ENCODE measurements at places on chromosomes 16 and 17.

DNA sequence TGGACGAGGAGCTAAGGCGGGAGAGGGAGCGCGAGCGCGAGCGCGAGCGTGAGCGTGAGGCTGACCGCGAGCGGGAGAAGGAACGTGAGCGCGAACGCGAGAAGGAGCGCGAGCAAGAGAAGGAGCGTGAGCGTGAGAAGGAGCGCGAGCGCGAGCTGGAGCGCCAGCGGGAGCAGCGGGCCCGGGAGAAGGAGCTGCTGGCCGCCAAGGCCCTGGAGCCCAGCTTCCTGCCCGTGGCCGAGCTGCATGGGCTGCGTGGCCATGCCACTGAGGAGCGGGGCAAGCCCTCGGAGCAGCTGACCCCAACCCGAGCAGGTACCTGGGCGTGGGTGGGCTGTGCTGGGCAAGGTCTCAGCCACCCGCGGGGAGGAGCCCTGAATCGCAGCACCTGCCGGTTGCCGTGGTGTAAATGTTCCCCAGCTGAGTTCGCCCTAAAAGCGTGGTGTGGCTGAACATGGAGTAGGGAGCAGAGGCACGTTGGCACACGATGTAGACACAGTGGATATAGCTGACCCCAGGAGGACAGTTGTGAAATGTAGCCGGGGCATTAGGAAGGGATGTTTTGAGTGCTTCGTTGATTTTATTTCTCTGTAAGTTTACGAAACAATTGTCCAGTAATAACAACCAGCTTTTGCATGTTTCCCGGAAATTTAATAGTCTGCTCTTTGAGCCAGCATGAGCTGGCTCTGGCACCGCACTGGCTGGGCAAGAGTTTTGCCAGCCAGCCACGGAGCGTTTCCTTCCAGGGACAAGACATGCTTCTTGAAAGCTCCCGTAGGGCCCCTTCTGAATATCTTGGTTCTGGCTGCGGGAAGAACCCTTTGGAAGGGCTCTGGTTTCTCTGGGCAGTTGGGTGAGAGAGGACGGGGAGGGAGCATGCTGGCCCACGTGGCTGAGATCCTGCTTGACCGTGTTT lies 32.1 kb downstream of the GINS2 start:
- DNase-seq = no peak

DNA sequence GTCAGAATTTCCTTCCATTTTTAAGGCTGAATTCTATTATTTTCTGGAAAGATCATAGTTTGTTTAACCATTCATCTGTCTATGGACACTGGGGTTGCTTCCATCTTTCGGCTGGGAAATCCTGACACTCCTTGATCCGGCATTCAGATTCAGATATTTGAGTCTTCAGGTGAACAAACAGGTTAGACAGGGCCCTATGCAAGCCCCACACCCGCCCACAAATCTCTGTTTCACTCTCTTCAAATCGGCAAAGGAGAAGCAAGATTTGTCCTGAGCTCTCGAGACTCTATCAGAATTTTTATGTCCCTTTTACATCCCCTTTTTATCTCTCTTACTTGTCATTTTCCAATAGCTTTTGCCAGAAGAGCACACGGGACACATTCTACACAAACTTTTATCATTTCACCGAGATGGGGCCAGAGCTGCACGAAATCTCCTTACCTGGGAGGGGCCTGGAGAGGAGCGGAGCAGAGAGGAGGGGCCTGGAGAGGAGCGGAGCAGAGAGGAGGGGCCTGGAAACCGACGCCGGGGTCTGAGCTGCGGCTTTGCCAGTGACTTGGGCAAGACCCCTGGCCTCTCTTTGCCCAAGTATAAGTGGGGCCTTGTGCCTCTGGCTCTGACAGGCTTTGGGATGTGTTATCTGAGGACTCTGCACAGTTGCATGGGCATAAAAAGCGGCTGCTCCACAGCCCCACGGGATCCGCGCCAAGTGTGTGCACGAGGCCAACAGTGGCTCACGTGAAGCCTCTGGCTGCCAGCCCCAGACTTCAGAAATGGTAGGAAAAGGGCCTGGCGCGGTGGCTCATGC lies 54.3 kb upstream of the RBFOX3 start:
- DNase-seq = peak; percentile 16

- no peak for DNase-seq
These were observed 308.4 kb downstream of the ABCC12 start for GRCh38 chr16:47847220-47847970.

GRCh38 chr17:19410875-19411620 lies at the start of gene RNF112:
TSS of gene RNF112 (plus strand) at chr17:19411232. CDS start at chr17:19411409, 177 bp downstream.
- no peak for DNase-seq

GRCh38 chr16:30557707-30557956 lies 542 bp downstream of the ZNF764 start:
- DNase-seq = no peak

- DNase-seq = no peak
These were observed 965.9 kb upstream of the EEF2KMT start for GRCh38 chr16:6063526-6063925.

GRCh38 chr17:41664587-41665565 lies 23.8 kb upstream of the EIF1 start:
- DNase-seq = no peak

DNA sequence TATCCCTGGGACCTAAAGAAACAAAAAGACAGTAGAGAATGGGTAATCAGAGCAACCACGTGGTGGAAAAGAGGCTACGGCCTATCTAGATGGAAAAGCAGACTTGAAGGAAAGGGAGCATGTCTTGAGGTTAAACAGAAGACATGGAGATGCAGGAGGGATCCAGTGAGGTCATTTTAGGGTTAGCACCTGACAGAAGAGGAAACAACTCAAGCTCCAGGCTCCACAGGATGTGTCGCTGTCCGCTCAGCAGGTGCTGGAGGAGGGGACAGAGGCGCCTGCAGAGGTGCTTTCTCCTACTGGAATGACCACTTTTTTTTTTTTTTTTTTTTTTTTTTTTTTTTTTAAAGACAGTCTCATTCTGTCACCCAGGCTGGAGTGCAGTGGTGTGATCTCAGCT lies 47.5 kb upstream of the CLEC3A start:
- DNase-seq = no peak

DNA sequence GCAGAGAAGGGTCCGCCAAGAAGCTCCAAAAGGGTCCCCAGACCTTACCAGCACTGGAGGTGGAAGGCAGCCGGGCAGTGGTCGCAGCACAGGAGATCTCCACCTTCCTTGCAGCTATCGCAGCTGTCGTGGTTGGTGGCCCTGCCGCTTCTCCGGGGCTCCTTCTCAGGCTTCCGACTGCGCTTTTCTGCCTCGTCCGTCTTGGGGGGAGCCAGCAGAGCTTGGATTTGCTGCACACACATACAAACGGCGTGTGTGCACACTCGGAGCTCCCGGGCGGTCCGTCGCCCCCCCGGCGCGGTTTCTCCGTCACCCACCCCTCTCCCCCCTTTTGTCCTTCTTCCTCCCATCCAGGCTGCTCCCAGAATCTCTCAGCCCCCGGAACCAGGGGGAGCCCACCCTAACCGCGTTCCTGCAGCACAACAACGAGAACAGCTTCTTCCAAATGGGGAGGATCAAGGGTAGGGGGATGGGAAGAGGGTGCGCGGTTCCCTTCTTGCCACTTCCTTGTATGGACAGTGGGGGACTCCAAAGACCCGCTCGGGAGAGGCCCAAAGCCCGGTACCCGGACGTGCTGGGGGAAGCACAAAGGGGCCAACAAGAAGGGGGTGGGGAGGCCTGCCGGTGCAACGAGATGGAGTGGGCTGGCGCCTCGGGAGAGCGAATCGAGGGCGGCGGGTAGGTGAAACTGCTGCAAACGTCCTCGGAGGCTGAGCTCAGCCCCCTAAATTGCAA lies 1.1 kb downstream of the PHF12 start:
- DNase-seq = peak; percentile 76

DNA sequence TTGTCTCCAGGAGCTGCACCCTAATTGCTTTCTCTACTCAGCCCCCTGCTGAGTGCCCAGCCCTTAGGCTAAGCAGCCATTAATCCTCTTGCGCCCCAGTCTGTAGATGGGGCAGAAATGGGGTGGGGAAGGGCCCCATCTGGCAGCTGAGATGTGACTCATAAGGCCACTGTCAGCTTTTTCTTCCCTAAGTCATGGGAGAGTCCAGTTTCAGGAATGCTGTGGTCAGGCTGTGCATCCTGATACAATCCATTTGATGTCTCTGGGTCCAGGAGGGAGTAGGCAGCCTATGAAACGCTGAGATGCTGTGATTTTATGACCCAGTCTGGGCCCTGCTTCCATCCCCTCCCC lies 12.3 kb downstream of the PLXDC1 start:
- DNase-seq = no peak

DNA sequence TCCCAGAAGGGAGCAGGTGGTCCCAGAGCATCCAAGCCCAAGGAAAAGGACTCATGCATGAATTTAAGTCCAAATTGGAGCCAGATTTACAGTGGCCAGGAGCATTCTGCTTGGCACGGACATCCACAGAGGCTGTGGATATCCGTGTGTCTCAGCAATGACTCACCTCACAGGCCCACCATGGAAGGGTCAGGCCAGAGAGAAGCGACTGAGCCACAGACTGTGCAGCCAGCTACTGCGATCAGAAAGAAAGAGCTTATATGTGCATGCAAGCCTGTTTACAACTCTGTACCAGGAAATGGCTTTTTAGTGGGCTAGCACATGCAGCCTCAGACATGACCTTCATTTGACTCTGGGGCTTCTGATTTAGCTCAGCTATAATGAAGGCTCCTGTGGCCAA lies 231.0 kb downstream of the C16orf95 start:
- no peak for DNase-seq

GRCh38 chr17:42779304-42779935 lies 990 bp upstream of the WNK4 start:
- DNase-seq = no peak

DNA sequence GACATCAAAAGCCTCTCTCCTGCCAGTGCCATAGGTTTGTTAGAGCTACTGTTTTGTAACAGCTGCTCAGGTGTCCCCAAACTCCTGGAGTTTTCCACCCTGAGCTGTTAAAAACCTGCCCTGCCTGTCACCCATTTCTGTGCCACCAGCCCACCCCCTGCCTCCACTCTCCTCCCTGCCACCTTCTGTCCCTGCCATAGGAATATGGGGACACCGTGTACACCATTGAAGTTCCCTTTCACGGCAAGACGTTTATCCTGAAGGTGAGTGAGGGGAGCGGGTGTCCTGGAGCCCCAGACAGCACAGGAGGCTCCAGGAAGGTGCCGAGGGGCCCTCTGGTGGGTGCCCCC lies 5.2 kb upstream of the TCAP start:
- DNase-seq = no peak

GRCh38 chr16:23324727-23325126 lies 22.6 kb downstream of the SCNN1B start:
- DNase-seq = no peak

- peak; percentile 58 for DNase-seq
These were observed 9.6 kb upstream of the CES1 start for GRCh38 chr16:55842369-55843104.

- no peak for DNase-seq
These were observed 143.7 kb upstream of the ZFHX3 start for GRCh38 chr16:73191660-73192046.

DNA sequence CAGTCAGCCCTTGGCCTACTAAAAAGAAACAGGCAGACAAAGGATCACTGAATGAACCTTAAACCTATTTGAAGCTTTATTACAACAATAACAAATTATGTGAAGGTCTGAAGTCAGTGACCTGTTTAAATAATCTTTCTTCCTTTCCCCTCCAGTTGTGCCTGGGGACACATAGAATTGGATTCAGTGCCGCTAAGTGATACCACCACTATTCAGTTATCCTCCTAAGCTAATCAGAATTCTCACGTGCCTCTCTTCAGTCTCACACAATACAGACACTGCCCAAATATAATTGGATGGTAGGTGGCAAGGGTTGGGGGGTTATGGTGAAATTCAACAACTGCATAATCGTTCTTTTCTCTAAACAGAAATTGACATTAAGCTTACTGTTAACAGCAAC lies 11.4 kb downstream of the TXNDC11 start:
- no peak for DNase-seq

DNA sequence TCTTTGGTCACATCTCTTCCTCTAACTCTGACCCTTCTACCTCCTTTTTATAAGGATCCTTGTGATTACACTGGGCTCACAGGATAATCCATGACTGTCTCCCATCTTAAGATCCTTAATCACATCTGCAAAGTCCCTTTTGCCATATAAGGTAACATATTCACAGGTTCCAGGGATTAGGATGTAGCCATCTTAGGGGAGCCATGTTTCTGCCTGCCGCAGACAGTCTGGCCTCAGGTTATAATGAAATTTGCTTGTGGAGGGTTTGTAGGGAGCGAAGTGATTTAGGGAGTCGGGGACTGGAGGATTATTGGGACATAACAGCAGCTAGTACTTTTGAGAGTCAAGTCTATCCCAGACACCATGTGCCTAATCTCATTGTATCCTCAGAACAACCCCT lies 7.7 kb downstream of the EEF2K start:
- no peak for DNase-seq

DNA sequence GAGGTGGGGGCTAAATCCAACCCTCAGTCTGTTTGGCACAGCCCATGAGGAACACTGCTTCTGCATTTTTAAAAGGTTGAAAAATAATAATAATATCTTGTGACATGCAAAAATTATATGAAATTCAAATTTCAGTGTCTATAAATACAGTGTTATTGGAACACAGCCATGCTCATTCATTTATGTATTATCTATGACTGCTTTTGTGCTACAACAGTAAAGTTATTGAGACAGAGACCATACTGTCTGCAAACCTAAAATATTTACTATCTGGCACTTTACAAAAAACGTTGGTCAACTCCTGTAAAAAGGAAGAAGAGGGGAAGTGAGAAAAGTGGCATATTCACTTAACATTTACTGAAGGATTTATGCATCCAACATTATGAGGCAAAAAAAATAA lies 3.1 kb downstream of the ABCA5 start:
- DNase-seq = no peak

DNA sequence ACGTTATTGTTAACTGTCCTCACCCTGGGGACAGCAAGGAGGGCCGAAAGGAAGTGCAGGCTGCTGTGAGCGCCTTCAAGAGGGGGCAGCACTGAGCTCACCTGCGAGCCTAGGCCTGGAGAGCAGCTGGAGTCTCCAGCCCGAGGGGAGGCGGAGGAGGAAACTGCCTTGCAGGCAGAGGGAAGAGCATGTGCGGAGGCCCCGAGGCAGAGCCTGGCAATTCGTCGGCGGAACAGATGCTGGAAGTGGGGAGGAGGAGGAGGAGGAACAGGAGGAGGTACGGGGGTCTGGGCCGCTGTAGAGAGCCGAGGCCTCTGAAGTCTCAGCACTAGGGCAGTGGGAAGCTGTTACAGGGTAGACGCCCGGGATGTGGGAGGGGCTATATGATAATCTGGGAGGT lies 49.6 kb upstream of the PLCG2 start:
- DNase-seq = no peak

- peak; percentile 55 for DNase-seq
These were observed 1.9 kb downstream of the CIITA start for GRCh38 chr16:10878644-10879501.

DNA sequence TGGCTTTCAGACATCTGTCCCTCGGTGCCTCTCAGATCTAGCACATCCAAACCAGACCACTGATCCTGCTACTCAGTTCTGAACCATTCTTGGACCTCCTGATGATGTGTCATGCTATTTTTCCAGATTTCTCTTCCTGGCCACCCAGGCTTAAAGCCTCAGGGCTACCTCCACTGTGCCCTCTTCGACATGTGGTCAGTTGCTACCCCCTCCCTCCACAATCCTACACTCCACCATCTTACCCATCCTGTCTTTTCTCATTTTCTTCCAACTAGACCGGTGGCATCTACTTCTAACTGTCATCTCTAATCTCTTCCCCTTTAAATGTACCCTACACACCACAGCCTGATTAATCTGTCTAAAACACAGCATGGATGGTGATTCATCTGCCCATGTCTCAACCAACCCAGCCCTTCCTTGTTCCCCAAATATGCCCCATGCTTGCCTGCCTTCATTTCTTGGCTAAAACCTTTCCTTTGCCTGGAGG lies 478.6 kb downstream of the SLC39A11 start:
- DNase-seq = peak; percentile 58
